NCI-H774 (cell line): ENCODE measurements at places on chromosomes 1 and 21.
A peak's percentile ranks its signal among the peaks of the same experiment; 100 is the strongest.

- peak; percentile 4 for DNase-seq
These were observed 5.1 kb upstream of the HES4 start for GRCh38 chr1:1004780-1005697.

DNA sequence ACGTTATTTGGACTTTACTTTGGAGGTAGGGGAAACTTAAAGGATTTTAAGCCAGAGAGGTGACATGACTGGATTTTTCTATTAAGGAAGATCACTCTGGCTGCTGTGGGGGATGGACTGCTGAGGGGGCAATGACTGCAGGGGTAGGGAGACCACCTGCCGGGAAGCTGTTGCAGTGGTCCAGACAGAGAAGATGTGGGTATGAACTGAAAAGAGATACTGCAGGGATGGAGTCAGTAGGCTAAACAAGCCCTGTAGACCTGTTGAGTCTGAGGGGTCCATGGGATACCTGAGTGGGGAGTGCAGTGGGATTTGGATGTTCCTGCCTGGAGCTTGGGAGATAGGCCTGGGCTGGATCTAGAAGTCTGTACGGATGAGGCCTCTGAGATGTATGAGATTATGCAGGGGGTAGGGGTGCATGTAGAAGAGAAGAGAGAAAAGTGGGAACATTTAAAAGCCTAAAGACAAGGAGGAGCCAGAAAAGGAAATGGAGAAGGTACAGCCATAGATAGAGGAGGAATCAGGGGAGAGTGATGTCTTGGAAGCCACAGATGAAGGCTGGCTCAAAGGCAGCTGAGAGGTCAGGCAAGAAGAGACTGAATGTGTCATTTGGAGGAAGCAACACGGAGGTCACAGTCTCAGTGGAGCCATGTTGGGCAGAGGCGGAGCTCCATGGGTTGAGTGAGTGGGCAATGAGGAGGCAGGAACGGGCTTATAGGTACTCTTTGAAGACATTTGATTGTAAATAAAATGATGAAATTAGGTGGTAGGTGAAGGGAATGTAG lies 25.9 kb upstream of the KCNA2 start:
- DNase-seq: no peak

DNA sequence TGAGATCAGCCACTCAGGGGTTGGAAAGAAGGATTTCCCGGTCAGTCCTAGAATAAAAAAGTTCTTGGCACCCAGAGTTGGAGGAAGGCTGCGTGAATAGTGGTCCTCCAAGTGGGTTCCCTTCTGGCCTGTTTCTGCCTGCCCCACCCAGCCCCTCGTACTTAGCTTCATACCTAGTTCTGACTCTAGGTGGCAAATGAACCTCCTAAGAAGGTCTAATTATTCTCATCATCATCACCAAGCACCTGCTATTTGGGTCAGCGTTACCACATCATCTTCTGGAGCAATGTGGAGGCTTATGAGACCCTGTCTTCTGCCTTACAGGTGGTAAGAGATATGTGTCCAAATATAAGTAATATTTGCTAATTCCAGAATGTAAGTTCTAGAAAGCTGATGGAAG lies 35.9 kb upstream of the NFASC start:
- no peak for DNase-seq

- DNase-seq: no peak
These were observed 63.9 kb upstream of the EFHD2 start for GRCh38 chr1:15345705-15346345.

GRCh38 chr1:41794031-41794430 lies 124.7 kb downstream of the HIVEP3 start:
- no peak for DNase-seq

DNA sequence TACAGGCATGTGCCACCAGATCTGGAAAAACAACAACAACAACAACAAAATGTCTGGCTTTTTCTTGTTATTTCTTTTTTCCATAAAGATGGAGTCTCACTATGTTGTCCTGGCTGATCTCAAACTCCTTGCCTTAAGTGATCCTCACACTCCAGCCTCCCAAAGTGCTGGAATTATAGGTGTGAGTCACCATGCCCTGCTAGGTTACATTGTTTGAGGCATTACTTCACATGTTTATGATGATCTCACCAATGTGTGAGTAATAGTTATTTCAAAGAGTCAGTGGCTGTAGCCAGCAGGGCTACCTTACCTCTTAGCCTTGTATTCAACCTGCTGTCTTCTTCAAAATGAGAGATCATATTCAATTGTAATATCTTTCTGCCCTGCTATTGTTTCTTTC lies 445.7 kb downstream of the AMY1C start:
- DNase-seq: no peak

DNA sequence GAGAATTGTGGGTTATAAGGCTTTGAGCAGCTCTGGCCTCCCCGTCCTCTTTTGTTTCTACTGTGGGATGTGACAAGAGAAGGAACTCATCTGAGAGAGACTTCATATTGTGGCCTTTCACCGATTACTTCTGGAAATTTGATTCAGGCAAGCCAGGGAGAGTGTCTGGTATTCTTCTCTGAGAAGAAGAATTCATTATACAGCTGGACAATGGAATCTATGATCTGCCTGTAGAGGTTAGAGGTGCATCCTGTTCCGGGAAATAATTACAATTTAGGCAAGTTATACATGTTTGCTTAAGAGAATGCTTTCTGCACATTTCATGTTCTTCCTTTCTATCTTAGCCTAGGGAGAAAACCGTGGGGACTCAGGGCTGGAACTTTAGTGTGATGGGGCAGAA lies 12.8 kb upstream of the RNU1-2 start:
- DNase-seq: no peak

- DNase-seq: no peak
These were observed 273.3 kb downstream of the DISC1 start for GRCh38 chr1:231899713-231900435.

DNA sequence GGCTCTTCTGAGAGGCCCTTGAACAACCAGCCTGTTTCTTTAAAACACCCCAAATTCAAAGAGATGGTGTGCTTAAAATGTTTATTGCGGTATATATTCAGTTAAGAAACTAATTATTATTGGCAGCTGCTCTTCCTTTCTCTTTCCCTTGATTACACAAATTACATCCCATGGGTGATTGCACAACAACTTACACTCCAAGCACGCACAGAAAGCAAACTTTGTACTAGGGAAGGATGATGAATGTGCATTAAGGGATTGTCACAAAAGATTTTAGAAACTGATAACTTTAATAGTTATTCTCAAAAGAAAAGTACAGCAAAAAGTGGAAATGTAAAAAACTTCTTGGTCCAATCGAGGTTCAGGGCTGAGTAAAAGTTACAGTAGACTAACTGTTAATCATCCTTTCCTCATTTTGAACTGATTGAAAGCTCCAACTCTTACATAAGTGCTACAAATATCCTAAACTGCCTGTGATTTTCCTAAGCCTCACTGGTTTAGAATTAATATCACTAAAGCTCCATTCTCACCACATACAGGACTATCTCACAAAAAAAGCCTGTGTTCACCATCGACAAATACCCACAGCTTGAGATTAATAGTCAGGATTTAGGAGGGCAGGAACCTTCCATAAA lies 153.4 kb downstream of the TTLL7 start:
- peak; percentile 45 for DNase-seq

GRCh38 chr1:222861062-222861461 lies 46.2 kb downstream of the DISP1 start:
- no peak for DNase-seq

- DNase-seq: no peak
These were observed 61.9 kb downstream of the DNTTIP2 start for GRCh38 chr1:93816970-93817678.

GRCh38 chr21:42338729-42339715 lies 11.8 kb downstream of the TFF2 start:
- no peak for DNase-seq

- no peak for DNase-seq
These were observed 106.7 kb downstream of the MIS18A start for GRCh38 chr21:32172106-32172505.

GRCh38 chr1:151406176-151406575 lies 6.8 kb downstream of the PSMB4 start:
- no peak for DNase-seq

DNA sequence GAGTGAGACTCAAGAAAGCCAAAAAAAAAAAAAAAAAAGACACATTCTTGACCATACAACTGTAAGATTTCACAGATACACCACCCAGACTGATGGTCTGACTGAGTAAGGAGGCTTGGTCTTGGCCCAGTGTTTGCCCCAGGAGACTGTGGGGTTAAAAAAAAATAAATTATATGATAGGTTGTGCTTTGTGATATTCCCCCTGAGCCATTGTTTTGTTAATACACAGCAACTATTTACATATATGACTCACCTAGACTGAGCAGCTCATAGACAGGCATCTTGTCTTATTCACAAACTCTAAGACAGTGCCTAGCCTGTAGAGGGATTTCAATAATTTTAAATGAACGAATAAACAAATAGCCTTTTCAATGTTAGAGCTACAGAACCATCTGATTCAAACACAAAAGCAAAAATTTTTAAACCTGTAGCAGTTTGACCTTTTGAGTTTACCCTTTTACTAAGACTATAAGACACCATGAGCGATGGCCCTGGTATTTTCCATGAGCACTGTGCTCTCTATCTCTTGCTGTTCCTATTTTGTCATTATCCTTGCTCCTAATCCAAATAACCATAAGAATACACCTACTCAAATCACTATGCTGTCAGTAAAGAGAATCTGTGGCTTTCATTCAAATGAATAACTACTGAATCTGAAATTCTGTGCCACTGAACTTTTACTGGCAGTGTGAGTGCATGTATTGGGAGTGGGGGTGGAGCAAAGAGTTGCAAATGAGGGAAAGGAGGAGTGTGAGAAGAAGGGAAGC lies 199.4 kb upstream of the PTBP2 start:
- no peak for DNase-seq

DNA sequence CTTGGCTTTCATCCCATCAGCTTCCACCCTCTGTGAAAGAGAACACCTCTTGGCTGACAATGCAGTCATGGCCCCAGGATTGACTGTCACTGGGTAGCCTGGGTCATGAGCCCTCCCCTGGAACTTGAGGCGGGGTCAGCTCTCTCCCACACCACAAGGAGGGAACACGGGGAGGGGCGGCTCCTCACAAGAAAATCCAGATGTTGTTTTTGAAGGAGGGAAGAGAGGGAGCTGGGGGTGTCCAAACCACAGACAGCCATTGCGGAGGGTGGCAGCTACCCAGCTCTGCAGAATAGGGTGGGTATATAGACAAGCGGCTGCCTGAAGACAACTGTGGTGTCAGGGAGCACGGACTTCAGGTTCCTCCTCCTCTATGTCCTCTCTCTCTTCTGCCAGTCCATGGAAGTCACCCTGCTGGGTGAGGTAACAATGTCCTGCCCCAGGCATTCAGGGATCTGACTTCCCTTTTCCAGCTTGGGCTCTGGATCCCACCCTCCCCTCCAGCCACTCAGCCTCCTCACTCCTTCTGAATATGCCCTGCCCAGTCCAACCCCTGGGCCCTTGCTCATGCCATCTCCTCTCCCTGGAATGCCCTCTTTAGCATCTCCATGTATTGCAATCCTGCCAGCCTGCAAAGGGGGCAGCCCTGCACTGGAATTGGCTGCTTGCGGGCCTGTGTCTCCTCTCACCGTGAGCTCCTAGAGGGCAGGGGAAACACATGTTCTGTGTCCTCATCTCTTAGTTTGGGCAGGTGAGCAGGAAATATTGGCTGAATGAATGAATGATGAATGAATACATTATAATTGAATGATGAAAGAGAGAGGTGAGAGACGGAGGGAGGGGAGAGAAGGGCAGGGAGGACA lies 60.9 kb upstream of the RUNX3 start:
- DNase-seq: no peak

- no peak for DNase-seq
These were observed 101.6 kb downstream of the C4BPA start for GRCh38 chr1:207205614-207206061.

GRCh38 chr1:187903223-187903622 lies 1074.5 kb downstream of the PLA2G4A start:
- DNase-seq: no peak

DNA sequence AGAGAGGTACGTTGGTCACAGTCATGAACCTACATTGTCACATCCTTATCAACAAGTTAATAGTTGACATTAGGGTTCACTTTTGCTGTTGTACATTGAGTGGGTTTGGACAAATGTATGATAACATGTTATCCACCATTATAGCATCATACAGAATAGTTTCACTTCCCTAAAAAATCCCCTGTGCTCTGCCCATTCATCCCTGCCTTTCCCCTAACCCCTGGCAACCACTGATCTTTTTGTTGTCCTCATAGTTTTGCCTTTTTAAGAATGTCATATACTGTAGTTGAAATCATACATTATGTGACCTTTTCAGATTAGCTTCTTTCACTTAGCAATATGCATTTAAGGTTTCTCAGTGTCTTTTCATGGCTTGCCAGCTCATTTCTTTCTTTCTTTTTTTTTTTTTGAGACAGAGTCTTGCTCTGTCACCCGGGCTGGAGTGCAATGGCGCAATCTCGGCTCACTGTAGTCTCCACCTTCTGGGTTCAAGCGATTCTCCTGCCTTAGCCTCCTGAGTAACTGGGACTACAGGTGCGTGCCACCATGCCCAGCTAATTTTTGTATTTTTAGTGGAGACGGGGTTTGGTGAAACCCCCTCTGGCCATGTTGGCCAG lies 50.6 kb downstream of the UCK2 start:
- DNase-seq: no peak

GRCh38 chr1:7121622-7121988 lies 336.4 kb downstream of the CAMTA1 start:
- no peak for DNase-seq

GRCh38 chr1:147570907-147571306 lies 29.6 kb downstream of the BCL9 start:
- DNase-seq: no peak

GRCh38 chr21:42818328-42818749 lies 61.0 kb downstream of the WDR4 start:
- no peak for DNase-seq

DNA sequence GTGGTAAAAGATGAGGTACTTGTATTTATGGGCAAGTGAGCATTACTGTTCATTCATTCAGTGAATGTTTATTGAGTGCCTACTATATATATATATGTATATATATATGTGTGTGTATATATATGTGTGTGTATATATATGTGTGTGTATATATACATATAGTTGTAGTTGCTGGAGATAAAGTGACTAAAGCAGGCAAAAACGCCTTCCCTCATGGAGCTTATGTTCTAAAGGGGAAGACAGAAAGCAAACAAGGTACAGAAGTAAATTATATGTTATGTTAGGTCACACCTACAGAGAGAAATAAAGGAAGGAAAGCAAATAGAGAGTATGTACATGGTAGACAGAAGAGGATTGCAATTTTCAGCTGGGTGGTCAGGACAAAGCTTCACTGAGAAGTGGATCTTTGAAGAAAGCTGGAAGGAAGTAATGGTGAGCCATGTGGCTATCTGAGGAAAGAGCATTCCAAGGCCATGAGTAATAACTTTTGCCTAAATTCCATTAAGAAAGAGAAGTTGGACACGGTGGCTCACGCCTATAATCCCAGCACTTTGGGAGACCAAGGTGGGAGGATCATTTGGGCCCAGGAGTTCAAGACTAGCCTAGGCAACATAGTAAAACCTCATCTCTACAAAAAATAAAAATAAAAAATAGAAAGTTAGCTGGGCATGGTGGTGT lies 33.5 kb upstream of the KLF17 start:
- no peak for DNase-seq
